ENCODE measurements at places on chromosomes 6 and 20.

GRCh38 chr20:8547035-8547650 is 415.1 kb downstream of the PLCB1 start:
- DNase-seq: no peak

DNA sequence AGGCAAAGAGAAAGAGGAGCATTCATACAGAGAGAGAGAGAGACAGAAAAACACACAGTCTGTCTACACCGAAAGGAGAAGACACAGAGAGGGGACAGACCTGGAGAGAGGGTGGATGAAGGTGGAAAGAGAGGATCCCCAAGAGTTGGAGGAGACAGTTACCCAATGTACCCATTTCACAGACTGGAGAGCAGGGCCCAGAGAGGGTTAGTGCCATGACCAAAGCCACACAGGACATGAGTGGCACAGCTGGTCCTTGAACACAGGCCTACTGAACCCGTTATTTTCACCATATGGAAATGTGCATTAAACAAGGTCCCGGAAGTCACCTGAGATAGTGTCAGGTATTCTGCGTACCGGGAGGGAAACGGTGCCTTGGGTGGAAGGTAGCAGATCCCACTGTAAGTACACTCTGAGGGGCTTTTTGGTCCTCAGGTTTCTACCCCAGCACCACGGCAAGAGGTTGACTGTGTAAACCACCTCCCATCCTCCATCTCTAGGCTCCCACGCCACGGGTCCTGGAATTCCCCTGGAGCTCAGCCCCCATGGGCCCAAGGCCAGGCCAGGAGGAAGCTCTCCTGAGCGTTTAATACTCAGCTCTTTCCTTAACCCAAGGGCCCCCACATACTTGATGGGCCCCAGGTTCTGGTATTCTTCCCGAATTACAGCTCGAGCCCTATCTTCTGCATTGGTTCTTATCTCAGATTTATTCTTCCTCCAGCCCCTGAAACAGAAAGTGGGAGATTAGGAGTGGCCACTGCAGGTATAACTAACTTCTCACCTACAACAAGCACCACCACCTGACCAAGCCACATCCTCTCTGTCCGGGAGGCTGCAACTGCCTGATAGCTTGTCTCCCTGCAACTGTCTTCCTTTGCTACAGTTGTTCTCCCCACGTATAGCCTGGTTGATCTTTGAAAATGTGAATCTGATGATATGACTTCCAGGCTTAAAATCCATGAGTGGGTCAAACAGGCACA is 38.4 kb upstream of the OCSTAMP start:
- no peak for DNase-seq

DNA sequence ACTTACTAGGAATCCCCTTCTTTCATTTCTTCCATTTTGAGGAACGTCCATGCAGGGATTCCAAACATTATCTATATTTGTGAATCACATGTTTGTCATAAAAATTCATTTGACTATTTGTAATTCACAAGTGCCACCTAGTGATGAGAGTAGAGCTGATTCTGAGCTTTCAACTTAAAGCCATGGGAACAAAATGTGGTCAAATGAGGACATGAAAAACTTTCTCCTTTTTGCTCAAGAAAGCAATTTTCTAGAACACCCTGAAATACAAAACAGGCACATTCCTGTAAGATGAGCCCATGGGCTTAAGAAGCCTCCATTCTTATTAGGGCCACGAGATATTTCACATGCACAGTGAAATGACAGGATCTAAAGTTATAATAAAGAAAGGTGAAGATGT is 12.3 kb downstream of the MAP3K7 start:
- no peak for DNase-seq

- DNase-seq: no peak
Observed at GRCh38 chr6:148169706-148170105, 172.9 kb upstream of the SASH1 start.

DNA sequence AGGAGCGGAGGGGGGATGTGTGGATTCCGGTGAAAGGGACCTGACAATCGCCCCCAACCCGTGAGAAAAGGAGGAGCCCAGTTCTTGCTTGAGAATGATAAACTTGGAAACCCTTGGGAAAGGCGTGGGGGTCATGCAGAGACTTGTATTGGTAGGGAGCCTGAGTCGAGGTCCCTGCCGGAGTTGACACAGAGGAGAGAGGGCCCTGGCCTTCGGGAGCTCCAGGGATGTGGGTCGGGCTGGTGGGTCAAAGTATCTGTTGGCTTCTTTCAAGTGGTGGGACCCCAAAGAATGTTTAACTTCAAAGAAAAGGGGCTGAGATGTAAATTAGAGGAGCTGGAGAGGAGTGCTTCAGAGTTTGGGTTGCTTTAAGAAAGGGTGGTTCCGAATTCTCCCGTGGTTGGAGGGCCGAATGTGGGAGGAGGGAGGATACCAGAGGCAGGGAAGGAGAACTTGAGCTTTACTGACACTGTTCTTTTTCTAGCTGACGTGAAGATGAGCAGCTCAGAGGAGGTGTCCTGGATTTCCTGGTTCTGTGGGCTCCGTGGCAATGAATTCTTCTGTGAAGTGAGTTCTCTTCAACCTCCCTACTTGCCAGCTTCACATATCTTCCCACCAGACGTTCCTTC is 571 bp downstream of the CSNK2B start:
- no peak for DNase-seq

DNA sequence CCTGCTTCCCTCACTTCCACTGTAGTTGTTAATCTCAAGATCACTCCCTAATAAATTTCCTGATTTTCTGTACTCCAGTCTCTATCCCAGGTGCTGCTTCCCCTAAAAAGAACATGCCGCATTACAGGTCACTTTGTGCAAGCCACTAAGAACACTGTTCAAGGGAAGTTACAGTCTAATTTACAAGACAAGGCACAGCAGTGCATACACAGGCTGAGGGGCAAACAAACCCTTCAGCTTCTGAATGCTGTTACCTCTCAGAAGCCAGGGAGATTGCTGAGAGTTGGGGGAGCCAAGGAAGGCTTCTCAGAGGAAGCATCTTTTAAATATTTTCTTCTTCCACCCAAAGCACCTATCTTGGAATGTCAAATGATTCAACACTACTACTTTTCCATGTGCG is 445.3 kb upstream of the FLRT3 start:
- no peak for DNase-seq

DNA sequence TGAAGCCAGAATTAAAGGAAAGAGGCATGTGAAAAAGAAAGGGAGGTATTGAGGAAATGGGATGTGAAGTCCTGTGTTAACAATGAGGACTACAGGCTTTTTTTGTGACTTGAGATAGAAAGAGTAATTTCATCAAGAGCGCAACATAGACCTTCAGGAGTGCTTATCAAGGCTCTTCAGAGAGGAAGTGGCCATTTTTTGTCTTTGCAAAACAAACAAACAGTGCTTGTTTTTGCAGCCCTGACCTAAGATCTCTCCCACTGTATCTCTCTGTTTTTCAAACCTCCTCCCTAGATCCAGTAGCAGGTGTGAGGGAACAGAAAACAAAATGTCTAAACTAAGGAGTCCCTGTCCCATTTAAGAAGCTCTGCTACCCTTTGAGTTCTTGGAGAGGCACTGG is 710.3 kb upstream of the MARCKS start:
- no peak for DNase-seq

GRCh38 chr6:131642987-131643611 is 6.0 kb downstream of the ENPP3 start:
- DNase-seq: no peak

DNA sequence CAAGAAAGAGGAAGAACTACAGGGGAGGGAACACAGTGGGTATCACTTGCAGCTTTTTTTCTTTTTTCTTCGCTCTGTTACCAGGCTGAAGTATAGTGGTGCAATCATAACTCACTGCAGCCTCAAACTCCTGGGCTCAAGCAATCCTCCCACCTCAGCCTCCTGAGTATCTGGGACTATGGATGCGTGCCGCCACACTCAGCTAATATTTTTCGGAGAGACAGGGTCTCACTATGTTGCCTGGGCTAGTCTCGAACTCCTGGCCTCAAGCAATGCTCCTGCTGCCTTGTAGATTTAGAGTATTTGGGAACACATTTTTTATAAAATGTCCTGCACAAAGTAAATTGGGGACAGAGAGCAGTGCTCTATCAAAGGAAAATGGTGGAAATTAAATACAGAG is 28.3 kb downstream of the PARD6B start:
- no peak for DNase-seq

GRCh38 chr6:101352316-101352715 is 41.2 kb upstream of the GRIK2 start:
- DNase-seq: no peak

DNA sequence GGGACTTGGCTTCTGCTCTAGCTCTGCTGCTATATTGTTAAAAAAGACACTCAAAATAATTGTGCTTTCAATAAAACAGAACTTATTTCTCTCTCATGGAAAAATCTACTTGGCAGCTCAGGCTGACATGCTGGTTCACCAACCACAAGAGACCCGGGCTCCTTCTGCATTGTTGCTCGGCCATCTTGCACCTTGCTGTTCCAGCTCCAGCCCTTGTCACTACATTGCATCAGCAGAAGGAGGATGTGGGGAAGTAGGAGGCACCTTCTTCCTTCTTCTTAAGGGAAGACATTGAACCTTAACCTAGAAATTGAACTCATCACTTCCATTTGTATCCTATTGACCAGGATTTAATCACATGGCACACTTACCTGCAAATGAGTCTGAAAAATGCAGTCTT is 6.6 kb upstream of the C20orf202 start:
- DNase-seq: no peak

DNA sequence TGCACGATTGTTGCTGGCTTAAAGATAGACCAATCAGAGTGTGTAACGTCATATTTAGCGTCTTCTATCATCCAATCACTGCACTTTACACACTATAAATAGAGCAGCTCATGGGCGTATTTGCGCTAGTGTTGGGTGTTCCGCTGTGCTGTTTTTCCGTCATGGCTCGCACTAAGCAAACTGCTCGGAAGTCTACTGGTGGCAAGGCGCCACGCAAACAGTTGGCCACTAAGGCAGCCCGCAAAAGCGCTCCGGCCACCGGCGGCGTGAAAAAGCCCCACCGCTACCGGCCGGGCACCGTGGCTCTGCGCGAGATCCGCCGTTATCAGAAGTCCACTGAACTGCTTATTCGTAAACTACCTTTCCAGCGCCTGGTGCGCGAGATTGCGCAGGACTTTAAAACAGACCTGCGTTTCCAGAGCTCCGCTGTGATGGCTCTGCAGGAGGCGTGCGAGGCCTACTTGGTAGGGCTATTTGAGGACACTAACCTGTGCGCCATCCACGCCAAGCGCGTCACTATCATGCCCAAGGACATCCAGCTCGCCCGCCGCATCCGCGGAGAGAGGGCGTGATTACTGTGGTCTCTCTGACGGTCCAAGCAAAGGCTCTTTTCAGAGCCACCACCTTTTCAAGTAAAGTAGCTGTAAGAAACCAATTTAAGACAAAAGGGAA is 57.9 kb downstream of the TRIM38 start:
- peak; percentile 97 for DNase-seq

All from RWPE1 (cell line).